ENCODE measurements at places on chromosomes 7 and 10.

- DNase-seq, result no peak
Observed at GRCh38 chr10:31399171-31399570, 80.2 kb downstream of the ZEB1 start.

GRCh38 chr10:63241841-63242281 is 108.7 kb downstream of the NRBF2 start:
- no peak for DNase-seq

DNA sequence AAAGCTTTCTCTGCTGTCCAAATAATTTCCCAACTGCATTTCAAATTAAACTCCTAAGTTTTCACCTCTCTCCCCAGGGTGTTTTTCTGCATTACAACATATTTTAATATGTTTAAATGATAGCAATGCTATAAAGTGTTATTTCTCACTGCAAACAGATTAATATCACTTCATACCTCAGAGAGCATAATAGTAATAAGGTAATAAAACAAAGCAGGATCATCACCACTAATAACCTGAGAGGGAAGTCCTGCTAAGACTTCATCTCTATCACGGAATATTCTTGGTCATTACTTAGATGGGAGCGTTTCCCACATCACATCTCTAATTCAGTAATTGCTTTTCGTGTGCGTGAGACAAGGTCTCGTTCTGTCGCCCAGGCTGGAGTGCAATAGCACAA is 168.8 kb downstream of the PARD3 start:
- no peak for DNase-seq

- DNase-seq, result no peak
Observed at GRCh38 chr10:51159841-51160240, 85.6 kb downstream of the PRKG1 start.

DNA sequence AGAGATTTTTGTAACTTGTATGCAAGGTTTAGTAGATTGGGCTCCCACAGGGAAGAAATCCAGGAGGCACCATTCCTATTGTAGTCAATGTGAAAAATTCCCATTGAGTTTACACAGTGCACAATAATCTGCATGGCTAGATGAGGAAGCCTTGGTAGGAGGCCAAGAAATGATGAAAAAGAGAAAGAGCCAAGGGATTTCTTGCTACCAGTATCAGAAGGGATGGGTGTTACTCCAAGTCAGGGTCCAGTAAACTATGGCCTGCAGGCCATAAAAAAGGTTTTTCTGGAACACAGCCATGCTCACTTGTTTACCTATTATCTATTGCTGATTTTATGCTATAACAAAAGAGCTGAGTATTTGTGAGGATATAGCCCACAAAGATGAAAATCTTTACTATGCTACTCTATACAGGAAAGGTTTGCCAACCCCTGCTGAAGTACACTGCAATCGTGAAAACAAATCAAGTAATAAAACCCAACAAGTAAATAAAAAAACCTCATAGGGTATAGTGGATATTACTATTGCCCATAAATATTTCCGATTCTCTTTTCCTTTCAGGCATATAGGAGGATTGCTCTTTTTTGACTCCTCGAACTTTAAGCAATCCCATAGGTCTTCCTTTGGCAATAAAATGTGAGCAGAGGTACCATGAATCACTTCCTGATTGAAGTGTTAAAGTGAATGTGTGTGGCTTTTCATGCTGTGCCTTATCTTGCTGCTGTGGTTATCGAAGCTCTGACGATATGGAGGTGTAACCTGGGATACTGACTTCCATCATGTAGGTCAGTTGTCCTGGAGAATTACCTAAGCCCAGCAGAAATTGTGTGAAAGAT is 256.3 kb upstream of the MAGI2 start:
- no peak for DNase-seq

- DNase-seq, result no peak
Observed at GRCh38 chr7:88545663-88546062, 213.8 kb upstream of the ZNF804B start.

DNA sequence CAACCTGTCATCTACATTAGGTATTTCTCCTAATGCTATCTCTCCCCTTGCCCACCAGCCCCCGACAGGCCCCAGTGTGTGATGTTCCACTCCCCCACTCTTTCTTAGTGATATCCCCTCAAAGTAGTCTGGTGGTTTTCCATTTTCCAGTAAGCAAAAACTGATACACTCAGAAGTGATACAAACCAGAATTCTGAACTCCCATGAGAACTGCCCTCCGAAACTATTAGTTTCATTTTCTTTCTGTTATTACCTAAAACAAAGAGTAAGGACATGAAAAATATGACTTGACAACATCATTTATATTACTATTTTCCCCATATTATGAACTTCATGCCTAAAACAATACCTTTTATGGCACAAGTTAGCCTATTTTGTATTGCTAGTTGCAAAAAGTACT is 175.0 kb downstream of the OTUD1 start:
- DNase-seq, result no peak

DNA sequence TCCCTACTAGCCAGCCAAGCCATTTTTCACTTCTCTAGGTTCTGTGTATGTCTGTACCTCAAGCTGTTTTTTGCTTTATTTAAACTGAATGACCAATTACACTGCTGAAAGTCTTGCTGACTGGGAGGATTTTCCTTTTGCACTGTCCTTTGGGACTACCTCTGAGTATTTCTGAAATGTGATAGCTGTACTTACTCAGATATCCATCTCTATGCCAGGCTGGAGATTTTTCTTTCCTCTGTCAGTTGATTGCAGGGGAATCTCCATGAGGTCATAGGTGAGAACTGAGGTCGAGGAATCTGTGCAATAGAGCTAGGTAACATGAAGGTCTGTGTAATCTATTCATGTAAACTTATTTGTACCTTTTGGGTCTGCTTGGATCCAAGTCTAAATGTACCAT is 38.9 kb upstream of the ANKRD1 start:
- DNase-seq, result no peak

DNA sequence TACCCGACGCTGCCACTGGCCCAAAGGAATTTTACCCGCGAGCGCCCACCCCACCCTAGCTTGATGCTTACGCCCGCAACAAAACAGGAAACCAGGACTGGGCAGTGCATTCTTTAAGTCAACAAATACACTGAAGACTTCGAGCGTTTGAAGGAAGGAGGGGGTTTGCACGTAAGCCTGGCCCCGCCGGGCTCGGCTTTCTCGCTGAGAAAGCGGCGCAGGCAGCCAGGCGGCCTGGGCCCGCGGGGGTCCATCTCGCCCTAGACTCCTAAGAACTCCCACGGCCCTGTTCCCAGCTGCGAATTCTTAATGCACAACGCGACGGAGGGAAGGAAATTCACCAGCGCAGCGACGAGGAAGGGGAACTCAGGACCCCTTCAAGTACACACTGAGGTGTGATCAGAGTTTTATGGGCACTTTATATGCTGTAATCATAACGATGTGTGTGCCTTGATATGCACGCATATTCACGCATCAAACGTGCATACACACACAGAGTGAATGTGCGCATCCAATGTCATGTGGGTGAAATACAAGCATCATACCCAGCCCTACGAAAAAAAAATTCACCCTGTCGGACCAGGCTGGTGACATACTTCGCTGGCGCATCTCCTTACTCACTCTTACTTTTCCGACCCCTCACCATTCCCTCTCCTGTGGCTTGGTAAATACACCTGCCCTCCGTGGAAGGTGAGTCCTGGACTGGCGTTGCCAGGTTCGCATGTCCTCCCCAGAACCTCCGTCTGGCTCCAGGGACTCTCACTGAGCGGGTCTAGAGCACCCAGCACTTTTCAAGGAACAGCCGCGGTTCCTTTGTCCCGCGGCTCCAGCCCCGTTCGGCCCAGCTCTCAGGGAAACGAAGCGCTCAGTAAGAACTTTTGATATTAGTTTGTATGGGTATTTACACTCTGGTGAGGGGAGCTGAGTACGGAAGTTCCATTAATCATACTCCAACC is 5.7 kb upstream of the HOXA13 start:
- DNase-seq, result no peak

DNA sequence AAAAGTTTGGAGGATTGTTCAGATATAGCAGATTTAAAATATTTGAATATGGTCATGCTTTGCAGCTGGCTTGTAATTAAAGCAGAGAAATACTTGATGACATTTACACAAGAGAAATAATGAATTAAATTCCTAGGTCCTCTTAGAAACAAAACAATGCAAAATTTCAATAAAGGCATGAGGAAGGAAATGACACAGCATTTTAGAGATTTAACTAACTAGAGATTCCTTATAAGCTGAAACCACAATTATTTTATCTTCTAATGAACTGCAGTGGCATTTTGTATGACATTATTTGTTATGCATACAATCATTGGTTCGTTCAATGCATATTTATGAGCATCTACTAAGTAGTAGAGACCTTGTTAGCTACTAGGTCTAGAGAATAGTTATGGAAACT is 490.9 kb downstream of the ZWINT start:
- DNase-seq, result no peak

GRCh38 chr10:30254926-30255325 is 94.2 kb downstream of the MTPAP start:
- DNase-seq, result no peak

DNA sequence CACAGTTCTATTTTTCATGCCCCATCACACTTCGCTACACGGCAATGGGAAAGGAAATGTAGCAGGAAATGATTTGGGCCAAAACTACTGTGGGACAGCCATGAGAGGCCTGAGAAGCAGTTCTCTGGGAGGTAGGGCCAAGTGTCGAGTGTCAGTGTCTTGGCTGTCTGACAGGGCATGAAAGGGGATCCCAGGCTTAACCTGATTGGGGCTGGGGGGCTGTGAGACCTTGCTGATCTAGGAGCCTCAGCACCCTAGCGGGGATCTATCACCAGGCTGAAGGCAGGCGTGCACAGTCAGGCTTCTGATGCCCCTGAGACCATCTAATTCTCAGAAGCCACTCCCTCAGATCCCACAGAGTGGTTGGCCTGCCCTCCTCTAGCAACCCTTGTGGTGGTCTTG is 58.2 kb upstream of the SLC25A13 start:
- DNase-seq, result no peak

DNA sequence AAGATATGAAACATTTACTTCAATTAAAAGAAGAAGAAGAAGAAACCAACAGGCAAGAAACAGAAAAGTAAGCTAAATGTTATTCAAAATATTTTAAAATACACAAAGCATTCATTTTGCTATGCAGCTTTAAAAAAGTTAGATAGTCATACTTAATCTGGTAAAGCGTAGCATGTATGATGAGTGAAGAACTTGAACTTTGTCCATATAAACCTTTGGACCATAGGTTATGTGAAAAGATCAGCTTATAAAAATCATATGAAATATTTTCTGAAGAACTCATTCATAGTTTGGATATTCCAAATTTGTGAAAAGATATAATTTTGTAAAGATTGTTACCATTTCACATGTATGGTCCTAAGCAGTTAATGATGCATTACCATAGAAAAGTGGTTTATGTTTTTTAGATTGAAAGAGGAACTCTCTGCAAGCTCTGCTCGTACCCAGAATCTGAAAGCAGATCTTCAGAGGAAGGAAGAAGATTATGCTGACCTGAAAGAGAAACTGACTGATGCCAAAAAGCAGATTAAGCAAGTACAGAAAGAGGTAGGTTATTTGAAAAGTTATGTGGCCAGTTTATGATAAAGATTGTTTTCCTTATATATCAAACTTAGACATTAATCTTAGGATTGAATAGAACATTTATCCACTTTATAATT is 37.3 kb downstream of the KIF20B start:
- peak; percentile 2 for DNase-seq

GRCh38 chr7:99124236-99124635 is 19.7 kb downstream of the SMURF1 start:
- no peak for DNase-seq

- no peak for DNase-seq
Observed at GRCh38 chr7:1322240-1323110, 89.8 kb downstream of the UNCX start.

GRCh38 chr7:90584378-90584777 is 11.7 kb upstream of the CDK14 start:
- no peak for DNase-seq

DNA sequence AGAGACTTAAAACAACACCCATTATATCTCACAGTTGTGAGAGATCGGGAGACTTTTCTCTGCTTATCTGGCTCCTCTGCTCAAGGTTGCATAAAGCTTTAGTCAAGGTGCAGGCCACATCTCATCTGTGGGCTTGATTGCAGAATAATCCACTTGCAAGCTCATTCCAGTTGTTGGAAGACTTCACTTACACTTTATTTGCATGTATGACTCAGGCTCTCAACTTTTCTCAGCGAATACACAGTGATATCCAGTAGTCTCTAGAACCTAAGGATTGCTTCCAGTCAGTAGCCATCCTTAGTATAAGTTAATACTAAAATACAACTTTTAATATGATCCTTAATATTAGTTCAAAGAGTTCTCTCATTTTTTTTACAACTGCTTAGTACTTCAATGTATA is 435.5 kb upstream of the NRG3 start:
- DNase-seq, result no peak

DNA sequence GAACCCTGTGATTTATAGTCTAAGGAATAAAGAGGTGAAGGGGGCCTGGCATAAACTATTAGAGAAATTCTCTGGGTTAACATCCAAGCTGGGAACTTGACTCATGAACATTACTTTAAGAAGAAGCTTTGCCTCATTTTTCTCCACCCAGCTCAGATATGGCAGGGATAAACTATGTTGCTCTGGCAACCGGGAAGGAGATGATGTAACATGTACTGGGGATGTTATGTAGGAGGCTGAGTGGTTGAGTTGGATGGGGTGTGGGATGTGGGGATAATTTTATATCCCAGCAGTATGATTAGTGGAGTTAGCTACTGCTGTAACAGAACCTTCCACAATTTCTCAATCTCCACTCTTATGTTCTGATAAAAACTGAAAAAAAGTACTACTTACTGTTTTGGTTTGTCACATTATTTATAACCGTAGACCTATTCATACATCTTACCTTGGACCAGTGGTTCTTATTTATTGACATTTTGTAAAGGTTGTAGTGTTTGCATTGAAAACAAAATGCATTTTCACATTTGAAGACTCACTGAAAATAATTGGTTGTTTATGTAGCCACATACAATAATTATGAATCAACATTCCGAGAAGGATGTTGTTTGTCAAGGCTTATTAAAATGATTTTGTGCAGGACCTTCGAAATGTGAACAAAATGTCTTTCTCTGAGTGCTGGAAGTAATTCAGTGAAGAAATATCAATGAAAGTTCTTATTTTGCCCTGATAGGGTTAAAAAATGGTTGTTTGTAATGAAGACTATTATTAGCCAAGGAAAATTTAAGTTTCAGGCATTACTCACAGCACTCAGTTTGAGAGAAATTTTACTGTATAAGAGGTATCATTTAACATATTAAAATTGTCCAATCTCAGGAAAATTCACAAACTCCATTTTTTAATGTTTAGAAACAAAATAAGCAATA is 1.3 kb downstream of the OR2F2 start:
- DNase-seq, result peak; percentile 8

GRCh38 chr10:77849039-77849664 is 77.4 kb downstream of the DLG5 start:
- no peak for DNase-seq

DNA sequence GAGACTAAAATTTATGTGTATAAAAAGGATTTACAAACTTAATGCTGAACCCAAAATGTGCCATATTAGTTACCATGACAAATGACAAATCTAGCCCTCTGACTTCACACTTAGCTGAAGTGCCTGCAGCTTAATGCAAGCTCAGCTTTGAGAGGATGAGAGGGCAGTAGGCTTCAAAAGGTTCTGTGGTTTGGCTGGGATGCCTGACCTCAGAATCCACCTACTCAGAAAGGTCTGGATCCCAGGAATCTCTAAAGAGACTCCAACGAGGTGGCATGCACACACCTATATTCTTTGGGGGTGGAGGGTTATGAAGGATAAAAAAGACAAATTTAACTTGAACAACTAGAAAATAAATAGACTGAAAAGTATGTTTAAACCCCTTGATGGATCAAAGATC is 213.4 kb downstream of the TAX1BP1 start:
- DNase-seq, result no peak

Measured in hippocampal formation (tissue), 2 donors.